Myocyte (in vitro differentiated cells): ENCODE measurements at places on chromosomes 3 and 15. TPM values are rescaled to one million over a fixed set of nuclear protein-coding genes. Genes with fewer than 3 reads are reported as not detected.
A peak's percentile ranks its signal among the peaks of the same experiment; 100 is the strongest.

DNA sequence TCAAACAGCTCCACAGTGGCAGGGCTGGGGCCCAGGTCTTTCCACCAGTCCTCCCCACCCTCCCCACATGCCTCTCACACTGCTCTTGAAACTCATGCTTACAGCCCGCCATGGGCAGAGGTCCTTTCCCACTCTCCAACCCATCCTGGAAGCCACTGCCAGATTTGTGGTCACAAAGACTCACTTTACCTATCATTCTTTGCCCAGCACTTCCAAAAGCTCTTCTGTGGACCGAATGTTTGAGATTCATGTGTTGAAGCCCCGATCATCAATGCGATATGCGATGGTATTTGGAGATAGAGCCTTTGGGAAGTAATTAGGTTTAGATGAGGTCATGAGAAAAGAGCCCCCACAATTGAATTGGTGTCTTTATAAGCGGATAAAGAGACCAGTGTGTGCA, 247.8 kb downstream of the VPS13C start:
- no peak for DNase-seq

- DNase-seq = no peak
Measured at GRCh38 chr3:177250151-177250550, 52.9 kb upstream of the TBL1XR1 start.

SEMA3G gene
- 0.68 and 1.9 TPM in 2 replicates for total RNA-seq

GRCh38 chr3:66851894-66852613, 146.1 kb upstream of the KBTBD8 start:
- DNase-seq = no peak

CNOT10 gene
- 14.7 and 17.1 TPM in 2 replicates for total RNA-seq

LAMB2 gene
- 632 and 641 TPM in 2 replicates for total RNA-seq

GBE1 gene
- 92.1 and 96.4 TPM in 2 replicates for total RNA-seq

- DNase-seq = no peak
Measured at GRCh38 chr15:93241696-93242585, 152.9 kb upstream of the RGMA start.

GRCh38 chr3:126356373-126357264, 589 bp downstream of the KLF15 start:
- DNase-seq = peak; percentile 11

DNA sequence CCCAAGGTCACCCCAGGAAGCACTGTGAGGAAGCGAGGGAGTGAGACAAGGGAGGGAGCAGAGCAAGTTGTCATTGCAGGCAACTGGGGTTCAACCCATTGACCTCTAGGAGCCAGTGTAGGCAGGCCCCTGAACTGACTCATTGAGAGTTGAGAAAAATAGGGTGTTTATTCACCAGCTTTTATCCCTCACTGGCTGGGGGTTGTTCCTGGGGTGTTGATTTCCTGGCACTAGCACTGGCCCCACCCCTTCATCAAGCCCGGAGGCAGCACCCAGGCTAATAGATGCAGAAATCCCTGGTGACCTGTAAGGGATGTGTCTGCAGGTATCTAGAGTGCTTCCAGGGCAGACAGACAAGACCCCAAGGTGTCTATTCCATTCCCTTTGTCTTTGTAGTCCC, 183.9 kb downstream of the ARRDC4 start:
- DNase-seq = no peak

PRSS50 gene
- total RNA-seq = 0.45 and 0.68 TPM in 2 replicates

CASR gene
- total RNA-seq = not detected in 2 replicates

DNA sequence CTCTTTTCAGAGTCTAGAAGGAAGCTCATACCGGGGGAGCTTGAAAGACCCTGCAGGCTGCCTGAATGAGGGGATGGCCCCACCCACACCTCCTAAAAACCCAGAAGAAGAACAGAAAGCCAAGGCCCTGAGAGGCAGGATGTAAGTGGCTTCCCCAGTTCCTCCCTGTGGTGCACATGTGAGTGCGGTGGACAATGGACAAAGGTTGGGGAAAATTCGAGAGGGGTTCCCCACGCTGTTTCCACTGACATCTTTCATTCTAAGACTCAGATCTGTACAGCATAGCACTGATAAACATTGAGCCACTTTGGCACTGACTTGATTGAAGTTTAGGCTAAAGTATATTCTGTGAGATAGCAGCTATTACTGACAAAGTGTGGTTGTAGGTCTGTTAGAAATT, 79.5 kb upstream of the UMPS start:
- DNase-seq = no peak

DNA sequence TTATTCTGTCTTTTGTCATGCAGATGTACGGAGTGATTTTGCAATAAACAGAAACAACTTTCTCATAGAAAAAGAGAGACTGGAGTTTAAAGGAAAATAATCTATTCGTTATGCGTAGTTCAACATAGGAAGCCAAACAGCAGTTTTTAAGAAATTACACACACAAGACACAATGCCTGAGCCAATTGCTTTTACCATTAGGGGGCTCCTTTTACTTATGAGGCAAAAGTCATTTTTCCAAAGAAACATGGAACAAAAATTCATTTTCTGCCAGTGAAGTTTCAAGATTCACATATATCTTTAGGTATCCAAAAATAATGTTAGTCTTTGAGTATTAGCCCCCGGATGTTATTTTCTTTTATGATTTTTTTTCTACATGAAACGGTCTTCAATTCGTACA, 10.7 kb downstream of the CNTN6 start:
- no peak for DNase-seq

- peak; percentile 36 for DNase-seq
Measured at GRCh38 chr3:76107935-76108570, 322.7 kb upstream of the ZNF717 start.

A4GNT gene
- not detected in 2 replicates for total RNA-seq

ROPN1 gene
- total RNA-seq = not detected in 2 replicates

GRCh38 chr3:72043204-72044133, 258.5 kb upstream of the PROK2 start:
- DNase-seq = no peak

- DNase-seq = no peak
Measured at GRCh38 chr3:39021029-39021428, 30.7 kb downstream of the SCN11A start.

GRCh38 chr3:148092624-148093347, 604.9 kb upstream of the AGTR1 start:
- DNase-seq = no peak

ITIH4 gene
- total RNA-seq = 5.0 and 5.4 TPM in 2 replicates

DNA sequence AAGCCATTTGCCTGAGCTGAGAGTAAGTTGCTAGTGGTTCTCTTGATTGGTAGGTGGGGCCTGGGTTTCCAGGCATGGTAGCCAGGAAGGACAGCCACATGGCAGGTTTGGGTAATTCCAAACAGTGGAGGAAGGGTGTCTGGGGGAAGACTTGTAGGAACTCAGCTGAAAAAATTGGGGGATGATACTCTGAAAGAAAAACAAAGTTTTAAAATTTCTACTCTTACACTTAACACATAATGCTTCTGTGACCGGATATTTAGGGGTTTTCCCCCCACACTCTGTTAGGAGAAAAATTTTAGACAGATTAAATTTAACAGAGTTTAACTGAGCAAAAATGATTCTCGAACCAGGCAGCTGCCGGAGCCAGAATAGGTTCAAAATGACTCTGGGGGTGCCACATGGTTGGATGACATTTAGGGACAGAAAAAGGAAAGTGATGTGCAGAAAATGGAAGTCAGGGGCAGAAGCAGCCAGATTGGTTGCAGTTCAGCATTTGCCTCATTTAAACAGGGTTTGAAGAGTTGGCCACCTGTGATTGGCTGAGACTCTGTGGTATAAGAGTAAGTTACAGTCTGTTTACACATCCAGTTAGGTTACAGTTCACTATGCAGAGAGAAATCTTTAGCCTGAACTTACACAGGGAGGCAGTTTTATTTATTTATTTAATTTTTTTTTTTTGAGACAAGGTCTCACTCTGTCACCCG, 8.1 kb downstream of the B2M start:
- DNase-seq = no peak

GRCh38 chr3:46860017-46860809, 3.0 kb downstream of the MYL3 start:
- DNase-seq = no peak

DNA sequence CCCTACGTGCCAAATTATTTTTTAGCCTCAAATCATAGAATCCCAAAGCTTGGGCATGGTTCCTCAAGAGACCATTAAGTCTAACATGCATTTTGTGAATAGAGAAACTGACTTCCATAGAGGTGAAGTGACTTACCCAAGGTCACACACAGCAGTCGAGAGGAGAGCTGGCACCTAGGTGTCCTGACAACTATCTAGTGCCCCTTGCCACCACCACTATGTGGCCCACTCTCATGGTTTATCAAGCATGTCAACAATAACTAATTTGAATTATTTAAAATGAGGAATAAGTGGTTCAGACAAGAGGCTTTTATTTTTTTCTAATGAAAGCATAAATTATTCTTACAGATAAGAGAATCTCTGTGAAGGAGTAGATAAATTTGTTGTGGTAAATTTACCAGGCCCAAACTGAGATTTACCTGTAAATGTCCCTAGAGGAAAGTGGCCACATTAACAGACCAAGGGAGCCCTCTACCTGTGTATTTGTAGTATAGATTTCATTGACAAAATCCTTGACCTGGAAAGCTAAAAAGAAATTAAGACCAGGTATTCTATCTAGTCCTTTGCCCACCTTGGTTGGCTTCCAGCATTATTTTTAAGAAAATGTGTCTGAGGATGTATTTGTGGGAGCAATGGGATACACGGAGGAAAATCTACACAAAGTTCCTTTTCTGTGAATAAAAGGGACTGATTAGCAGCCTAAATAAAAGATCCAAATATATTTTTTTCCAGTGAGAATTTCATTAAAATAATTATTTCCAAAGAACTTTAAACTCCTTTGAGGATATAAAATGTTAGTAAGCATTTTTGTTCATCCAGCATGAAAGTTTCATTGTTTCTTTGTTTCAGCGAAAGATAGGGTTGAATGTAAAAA, 49.1 kb downstream of the IQCH start:
- peak; percentile 32 for DNase-seq

DNA sequence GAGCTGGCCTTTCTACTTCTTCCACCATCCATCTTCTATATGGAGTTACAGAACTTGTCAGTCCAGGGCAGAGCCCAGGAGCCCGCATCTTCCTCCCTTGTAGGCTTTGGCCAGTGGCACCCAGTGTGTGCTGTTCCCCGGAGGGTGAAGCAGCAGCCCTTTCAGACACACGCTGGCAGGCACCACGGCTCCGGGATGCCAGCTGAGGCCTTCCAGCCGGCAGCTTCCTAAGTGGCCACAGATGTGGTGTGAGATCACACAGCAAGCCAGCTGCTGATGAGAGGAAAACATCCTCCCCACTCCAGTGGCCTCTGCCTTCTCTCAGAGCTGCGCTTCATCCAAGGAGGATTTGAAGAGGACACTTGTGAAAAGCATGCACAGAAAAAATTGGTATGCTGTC, 24.1 kb downstream of the CRABP1 start:
- peak; percentile 7 for DNase-seq

ANKRD63 gene
- total RNA-seq = 0.42 TPM in 1 of 2 replicates, not detected in the other

GRCh38 chr15:25072857-25073476, 118.2 kb downstream of the SNRPN start:
- DNase-seq = no peak

DYNC1LI1 gene
- total RNA-seq = 37.9 and 42.3 TPM in 2 replicates

NR1I2 gene
- total RNA-seq = 0.83 TPM in 1 of 2 replicates, not detected in the other

DNA sequence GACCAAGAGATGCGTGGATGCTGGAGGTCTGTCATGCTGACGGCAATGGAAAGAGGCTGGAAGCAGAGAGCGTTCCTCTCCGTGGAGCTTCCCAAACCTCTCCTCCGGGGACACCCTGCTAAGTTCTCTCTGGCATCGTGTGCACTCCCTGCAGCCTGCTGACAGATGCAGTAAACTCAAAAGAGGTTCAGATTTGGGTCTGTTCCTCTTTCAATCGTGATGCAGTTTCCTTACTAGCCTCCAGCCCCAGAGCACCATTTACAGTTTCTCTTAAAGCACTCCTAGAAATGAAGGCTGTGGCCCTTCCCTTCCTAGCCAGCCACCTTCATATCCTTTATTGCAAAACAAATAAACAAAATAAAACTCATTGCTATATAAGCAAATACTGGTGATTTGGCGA, 47.3 kb upstream of the LRRC58 start:
- DNase-seq = no peak

DNA sequence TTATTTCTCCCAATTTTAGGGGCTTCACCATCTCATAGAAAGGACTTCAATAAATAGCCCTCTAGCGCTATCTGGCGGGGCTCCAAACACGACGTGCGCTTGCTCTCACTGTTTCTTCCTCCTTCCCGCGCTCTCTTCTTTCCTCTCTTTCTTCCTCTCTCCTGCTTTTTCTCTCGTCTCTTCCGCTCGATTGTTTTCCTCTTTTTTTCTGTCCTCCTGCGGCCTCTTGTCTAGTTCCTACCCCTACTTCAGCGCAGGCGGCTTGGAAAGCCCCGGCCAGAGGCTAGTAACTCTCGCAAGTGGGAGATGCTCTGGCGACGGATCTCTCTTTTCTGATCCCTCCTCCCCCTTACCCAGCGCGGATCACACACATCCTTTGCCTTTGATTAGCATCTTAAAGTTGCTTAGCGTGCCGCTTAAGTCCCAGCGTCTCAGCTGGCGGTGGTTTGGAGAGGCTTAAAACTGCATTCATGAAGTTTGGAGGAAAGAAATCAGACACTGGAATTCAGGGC, 6.2 kb upstream of the MEIS2 start:
- DNase-seq = no peak

SMAD6 gene
- total RNA-seq = 2.5 and 3.5 TPM in 2 replicates

CLDN18 gene
- not detected in 2 replicates for total RNA-seq

LSAMP gene
- 0.03 TPM in 1 of 2 replicates, not detected in the other for total RNA-seq

DNA sequence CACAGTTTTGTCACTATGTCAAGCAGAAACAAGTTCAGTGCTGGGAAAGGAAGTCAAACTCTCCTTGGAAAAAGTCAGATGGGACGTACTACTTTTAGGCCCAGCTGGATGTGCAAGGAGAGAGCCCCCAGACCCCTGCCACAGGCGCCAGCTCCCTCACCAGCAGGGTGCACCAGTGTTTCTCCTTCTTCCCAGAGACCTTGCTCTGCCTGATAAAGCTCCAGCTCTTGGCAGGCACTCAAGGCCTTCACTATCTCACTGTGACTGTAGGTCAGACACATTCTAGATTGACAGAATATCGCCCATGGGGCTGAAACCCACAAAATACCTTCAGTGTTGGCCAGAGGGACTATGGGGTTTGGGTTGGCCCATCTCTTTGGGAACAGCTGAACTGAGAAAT, 54.8 kb upstream of the CHRNB4 start:
- DNase-seq = peak; percentile 20

DNA sequence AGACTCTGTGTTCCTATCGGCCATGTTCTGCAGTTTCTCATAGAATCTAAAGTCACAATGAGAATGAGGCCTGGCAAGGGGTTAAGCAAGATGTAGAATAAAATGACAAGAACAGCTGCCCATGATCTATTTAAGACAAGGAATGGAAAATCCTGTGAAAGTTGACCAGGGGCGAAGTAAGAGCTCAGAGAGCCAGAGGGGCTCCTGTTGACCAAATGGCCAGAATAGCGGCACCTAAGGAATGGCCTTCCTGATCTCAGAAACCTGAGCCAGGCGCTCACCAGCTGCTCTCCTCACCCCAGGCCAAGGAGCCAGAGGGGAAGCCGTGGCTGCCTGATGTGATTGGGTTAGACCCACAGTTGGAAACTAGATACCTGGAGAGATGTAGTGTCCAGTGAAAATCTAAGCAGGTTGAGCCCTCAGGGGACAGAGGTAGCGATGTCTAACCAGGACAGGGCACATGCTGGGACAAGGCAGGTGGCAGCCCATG, 106.1 kb upstream of the NDN start:
- DNase-seq = no peak
